ENCODE measurements at places on chromosomes 3 and 15. TPM values are rescaled to one million over a fixed set of nuclear protein-coding genes. Genes with fewer than 3 reads are reported as not detected.

GRCh38 chr3:23094890-23095462 is 108.2 kb upstream of the UBE2E2 start:
- no peak for DNase-seq

Gene LRRK1
- 3.0 TPM for total RNA-seq

Gene CCR2
- 0.91 TPM for total RNA-seq

- no peak for DNase-seq
These were observed 10.2 kb downstream of the ALDH1L1 start for GRCh38 chr3:126170073-126170777.

DNA sequence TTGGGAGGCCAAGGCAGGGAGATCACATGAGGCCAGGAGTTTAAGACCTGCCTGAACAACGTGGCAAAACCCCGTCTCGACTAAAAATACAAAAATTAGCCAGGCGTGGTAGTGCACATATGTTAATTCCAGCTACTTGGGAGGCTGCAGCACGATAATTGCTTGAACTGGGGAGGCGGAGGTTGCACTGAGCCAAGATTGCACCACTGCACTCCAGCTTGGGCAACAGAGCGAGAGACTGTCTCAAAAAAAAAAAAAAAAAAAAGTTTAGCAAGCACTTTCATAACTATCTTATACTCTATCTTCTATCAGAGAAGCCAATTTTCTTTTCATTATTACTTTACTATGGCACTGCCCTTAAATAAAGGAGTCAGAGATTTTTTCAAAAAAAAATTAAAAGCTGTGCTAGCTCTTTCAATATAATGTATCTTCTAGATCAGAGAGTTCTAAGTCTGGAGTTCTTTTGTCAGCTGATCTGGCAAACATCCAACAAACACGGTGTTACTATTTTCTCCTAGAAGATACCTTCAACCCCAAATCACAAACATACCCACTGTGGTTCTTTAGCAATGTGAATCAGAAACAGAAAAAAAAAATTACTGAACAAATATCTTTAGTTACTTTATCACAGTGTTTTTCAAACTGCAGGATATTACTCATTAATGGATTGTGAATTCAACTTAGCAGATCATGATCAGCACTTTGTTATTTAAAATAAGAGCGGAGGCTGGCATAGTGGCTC is 3.0 kb downstream of the ZNF770 start:
- DNase-seq = no peak

DNA sequence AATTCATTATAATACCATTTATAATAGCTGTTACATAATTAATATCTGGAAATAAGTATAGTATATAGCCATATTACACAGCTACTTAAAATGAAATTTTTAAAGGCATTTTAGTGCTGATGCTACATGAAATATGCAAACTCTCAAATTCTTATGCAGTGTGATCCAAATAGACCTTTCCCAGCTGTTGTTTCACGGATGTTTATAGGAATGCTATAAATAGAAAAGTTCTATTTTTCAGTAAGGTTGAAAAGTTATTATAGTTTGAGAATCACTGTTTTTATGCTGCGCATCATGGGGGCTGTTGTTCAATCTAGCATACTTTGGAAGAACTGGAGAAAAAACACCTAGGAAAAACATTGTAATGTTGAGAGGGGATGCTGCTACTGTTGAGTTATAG is 147.7 kb upstream of the TRIM42 start:
- no peak for DNase-seq

DNA sequence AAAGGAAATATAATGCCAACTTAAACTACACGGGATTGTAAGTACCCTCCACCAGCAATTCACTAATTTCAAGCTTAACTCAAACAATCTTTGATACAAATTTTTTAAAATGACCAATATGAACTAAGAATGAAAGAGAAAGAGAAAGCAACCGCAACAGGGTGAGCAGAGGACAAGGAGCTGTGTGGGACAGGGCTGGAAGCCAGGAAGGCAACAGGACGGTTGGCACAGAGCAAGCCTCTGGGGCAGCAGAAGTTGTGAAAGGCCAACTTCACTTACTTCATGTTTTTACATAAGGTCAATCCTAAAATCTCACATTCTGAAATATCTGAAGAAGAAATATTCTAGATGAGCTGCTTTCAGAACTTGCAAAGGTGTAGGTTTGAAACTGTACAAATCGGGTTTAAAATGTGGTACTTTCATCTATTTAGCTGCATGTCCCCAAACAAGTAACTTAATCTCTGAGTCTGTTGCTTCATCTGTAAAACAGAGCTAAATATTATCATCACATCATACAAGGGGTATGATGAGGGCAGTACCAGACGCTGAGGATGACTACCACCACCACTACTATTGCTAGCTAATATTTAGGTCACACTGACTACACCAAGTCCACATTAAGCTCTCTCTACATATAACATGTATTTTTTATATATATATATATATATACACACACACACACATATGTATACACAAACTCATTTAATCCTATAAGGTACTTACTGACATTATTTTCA is 101.7 kb downstream of the IGSF11 start:
- DNase-seq = peak; percentile 61

- no peak for DNase-seq
These were observed 984.1 kb downstream of the EPHA3 start for GRCh38 chr3:90091549-90091948.

Gene VIPR1
- total RNA-seq = 3.4 TPM

Gene HGD
- not detected for total RNA-seq

- no peak for DNase-seq
These were observed 8.0 kb upstream of the CAMKV start for GRCh38 chr3:49877716-49878115.

GRCh38 chr3:50616770-50617095 is 218 bp upstream of the MAPKAPK3 start:
- peak; percentile 96 for DNase-seq

DNA sequence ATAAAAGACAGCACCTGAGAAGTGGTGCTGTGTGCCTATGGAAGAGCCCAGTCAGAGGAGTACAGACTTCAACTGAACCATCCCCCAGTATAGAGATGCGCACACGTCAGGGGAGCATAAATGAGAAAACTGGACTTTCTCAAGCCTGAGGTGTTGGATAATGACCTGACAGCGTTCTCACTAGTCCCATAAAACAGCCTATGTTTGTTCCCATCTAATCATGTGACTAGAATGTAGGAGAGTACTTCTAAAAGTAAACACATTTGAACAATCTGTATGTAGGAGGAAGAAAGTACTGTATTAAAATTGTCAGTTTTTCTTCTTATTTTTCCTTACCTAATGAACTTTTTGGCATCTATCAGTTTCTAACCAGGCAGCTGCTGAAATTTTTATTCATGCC is 498.9 kb downstream of the CNTN4 start:
- no peak for DNase-seq

Gene CFAP91
- total RNA-seq = 0.75 TPM

Gene TRPC1
- total RNA-seq = 10.0 TPM

Gene TLR9
- 0.32 TPM for total RNA-seq

DNA sequence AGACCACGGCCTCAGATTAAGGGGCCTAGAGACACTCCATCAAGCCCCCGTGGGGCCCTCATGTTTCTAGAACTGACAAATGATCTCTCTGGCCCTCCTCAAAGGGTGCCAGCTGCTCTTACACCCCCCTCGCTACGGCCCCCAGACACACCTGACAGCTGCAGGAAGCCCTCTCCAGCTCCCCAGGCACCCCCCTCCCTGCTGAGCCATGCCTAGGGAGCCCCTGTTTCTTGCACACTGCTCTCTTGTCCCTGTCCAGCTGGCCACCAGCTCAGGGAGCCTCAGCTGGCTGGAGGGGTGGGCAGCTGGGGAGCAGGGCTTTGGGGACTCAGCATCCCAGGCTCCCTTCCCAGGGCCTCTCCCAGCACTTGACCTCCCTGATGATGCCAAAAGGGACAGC is 14.8 kb downstream of the TNK2 start:
- DNase-seq = peak; percentile 39

GRCh38 chr3:23993556-23994243 is 48.6 kb downstream of the NR1D2 start:
- DNase-seq = no peak

Gene CPNE4
- 52.3 TPM for total RNA-seq

DNA sequence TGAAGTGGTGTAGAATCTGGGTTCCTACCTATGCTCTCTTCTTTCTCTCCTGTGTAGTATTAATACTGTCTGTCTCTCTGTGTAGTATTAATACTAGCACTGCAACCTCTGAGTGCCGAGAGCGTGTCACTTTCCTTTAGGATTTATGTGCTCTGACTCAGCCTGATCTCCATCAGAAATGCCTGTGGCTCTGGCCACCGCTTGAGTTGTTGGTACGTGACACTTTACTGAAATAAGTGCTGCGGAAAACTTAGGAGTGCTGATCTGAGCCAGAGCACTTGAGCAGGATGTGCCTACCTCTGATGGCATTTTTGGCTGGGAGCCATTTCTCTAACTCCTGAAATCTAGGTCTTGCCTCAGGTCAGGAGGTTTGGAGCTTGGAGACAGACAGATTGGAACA is 807.4 kb downstream of the SQOR start:
- DNase-seq = peak; percentile 21

DNA sequence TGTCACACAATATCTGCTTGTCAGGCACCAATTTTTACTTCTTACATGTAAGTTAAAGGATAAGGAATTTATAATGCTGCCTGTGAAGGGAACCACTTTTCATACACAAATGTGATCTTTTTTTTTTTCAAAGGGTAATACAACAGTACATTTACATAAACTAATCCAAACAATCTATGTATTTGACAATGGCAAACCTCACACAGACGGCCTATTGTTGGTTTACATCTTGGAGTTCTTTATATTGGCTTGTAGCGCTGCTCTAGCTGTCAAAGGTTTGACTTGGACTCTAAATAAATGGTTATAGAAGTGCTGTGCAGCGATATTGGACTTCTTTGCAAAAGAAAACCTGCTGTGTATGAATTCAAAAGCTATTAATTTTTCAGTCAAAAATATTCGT is 598.0 kb downstream of the FOXP1 start:
- no peak for DNase-seq

DNA sequence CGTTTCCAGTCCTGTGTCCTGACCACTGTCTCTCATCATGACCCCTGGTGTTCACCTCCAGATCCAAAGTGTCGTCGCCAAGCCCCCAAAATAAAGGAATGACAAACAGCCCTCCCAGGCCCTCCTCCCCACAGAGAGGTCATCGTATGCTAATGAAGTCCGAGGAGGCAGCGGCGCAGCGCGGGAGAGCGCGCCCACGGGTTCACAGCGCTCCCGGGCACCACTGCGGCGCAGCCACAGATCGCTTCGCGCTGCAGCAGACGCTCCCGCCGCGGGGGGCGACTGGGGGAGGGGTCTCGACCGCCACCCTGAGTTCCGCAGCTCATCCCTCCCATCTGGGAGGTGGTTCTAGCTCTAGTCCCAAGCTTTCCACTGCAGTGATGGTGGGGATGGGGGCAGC is 1.3 kb downstream of the DGKG start:
- peak; percentile 69 for DNase-seq

Gene ASB14
- 13.4 TPM for total RNA-seq

DNA sequence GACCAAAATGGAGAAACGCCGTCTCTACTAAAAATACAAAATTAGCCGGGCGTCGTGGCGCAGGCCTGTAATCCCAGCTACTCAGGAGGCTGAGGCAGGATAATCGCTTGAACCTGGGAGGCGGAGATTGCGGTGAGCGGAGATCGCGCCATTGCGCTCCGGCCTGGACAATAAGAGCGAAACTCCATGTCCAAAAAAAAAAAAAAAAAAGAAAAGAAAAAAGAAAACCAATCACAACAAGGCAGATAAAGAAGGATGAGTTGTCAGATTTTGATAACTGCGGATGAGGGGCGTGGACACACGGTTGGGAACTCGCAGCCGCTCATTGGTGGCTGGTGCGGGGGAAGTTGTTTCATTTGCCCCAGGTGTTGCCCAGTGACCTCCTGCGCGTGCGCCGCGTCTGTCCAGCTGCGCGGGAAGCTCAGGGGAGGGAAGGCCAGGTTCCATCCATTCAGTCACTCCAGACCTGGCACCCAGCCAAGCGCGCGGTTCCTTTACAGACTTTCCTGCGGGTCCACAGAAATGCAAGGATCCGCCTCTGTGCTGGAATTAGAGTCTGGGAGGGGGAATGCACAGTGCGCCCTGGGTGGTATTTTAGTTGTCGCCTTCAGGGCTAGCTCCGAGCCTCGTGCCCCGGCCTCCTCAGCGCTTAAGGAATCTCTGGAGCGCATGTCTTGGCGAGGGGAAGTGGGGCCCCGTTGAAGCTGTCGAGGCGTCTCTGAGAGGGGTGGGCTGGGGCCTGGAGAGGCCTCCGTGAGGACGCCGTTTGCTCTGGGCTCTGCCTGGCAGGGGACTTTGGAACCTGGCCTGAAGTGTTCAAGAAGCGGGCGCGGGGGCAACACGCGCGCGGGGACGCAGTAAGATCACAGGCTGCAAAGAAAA is 708 bp upstream of the GCHFR start:
- DNase-seq = peak; percentile 83

DNA sequence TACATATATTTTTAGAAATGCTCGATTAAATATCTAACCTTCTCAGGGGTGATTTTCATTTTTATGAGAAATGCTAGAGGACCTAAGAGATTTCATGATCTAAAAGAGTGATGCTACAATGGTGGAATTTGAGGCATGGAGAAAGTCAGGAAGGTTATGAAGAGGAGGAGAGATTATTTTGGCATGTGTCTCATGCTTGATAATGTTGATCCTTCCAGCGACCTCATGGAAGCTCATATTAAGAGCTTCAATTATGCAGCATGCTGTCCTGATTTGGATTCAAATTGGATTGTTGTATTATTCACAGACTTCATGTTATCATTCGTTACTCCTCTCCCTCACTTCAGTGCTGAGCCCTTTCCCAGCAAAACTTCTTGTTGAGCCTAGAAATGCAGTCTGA is 112.5 kb downstream of the RAP2B start:
- no peak for DNase-seq

Data from Right ventricle myocardium superior (tissue), 1 donor.